ENCODE measurements at places on chromosomes 1 and 21. TPM values are rescaled to one million over a fixed set of nuclear protein-coding genes. Genes with fewer than 3 reads are reported as not detected.

Gene MAP3K7CL
- 7.8 TPM for total RNA-seq

Gene OR11L1
- not detected for total RNA-seq

Gene CELA2B
- 1.3 TPM for total RNA-seq

Gene FCRLA
- 0.25 TPM for total RNA-seq

Gene DPH2
- total RNA-seq, result 17.1 TPM

Gene C1QA
- 27.4 TPM for total RNA-seq

Gene ATP6V1G3
- total RNA-seq, result not detected

Gene PLA2G2C
- not detected for total RNA-seq

Gene C1orf115
- total RNA-seq, result 18.2 TPM

Gene SFN
- total RNA-seq, result 1.4 TPM

Gene ETV3L
- not detected for total RNA-seq

Gene SLC9C2
- 0.98 TPM for total RNA-seq

Gene RHOU
- total RNA-seq, result 40.1 TPM

Gene AMY1C
- total RNA-seq, result 29.3 TPM

Gene MATN1
- 0.15 TPM for total RNA-seq

Gene WNT9A
- 8.6 TPM for total RNA-seq

Gene TIMM17A
- total RNA-seq, result 44.4 TPM

Gene FLG2
- not detected for total RNA-seq

Gene RGS16
- total RNA-seq, result 12.3 TPM

Gene LCE1B
- not detected for total RNA-seq

Gene OR6N1
- total RNA-seq, result not detected

Gene ADGRB2
- total RNA-seq, result 1.8 TPM

Gene GSTM5
- total RNA-seq, result 6.2 TPM

Gene U2AF1
- 61.3 TPM for total RNA-seq

Gene CSMD2
- 0.11 TPM for total RNA-seq

Gene DSCAM
- 0.25 TPM for total RNA-seq

Gene SAMSN1
- 20.1 TPM for total RNA-seq
